ENCODE measurements at places on chromosomes 7 and 10.

- DNase-seq, result no peak
Observed at GRCh38 chr10:34403512-34403911, 411.6 kb downstream of the PARD3 start.

DNA sequence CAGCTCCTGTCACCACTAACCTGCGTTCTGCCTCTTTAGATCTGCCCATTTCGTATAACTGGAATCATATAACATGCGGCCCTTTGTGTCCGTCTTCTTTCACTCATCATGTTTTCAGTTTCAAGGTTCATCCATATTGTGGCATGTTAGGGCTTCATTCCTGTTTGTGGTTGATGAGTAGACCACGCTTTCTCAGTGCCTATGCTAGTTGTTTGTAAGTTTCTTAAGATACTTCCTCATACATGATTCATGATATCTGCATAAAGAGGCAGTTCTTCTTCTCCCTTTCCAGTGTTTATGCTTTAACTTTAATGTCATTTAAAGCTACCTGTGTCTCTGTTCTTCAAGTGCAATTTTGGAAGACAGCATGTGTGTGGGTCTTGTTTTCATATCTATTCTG lies 79.5 kb upstream of the FAM20C start:
- no peak for DNase-seq

- DNase-seq, result no peak
Observed at GRCh38 chr10:34988397-34989067, 101.6 kb downstream of the CUL2 start.

DNA sequence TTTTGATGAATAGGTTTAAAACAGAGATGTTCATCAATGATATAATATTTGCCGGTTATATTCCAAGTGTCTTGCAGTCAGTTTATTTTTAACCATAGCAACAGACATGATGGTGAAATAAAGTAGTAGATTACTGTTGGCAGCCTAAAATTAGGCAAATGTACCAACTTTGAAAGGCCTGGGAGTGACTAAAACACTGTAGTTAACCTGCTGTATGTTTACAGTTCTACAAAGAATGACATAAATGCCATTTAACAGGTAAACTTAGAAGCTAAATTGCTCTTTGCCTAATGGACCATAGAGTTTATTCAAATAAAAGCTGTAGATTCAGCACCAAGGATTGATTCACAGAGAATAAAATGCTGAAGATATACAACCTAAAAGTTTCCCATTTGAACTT lies 64.1 kb downstream of the PHTF2 start:
- DNase-seq, result no peak
